ENCODE measurements at places on chromosomes 3 and 15. TPM values are rescaled to one million over a fixed set of nuclear protein-coding genes. Genes with fewer than 3 reads are reported as not detected.
A peak's percentile ranks its signal among the peaks of the same experiment; 100 is the strongest.

- no peaks in the 10 kb centered on the region for H3K36me3 ChIP-seq
- no peaks in the 10 kb centered on the region for H3K4me1 ChIP-seq
- H3K27me3 ChIP-seq = no peaks in the 10 kb centered on the region
- no peak for DNase-seq
- H3K27ac ChIP-seq = no peak overlapping the region
Observed at GRCh38 chr15:48121849-48122248, 1.1 kb downstream of the SLC24A5 start.

- no peaks in the 10 kb centered on the region for H3K27me3 ChIP-seq
- peaks cover 4% of the 10 kb centered on the region for H3K4me1 ChIP-seq
- H3K4me3 ChIP-seq = no peak overlapping the region
- no peaks in the 10 kb centered on the region for H3K36me3 ChIP-seq
Observed at GRCh38 chr15:62584301-62585235, 419.5 kb upstream of the C2CD4B start.

DNA sequence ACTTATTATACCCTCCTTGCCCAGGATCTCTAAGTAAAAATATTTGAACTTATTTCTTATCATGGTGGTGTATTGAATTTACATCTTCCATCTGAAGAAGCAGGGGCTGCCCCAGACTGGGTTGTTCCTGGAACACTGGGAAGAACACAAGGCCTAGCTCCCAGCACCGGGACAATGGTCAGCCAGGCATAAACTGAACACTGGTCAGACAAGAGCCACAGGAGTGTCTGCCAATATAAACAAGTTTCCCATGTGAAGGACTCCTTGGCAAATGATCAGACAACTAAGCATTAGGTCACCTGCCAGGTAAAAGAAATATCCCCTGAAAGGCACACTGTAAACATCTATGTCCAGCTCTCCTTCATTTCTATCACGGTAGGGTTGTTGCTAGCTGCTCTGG, 172.4 kb downstream of the ATP8B4 start:
- no peaks in the 10 kb centered on the region for H3K36me3 ChIP-seq
- no peak overlapping the region for H3K27ac ChIP-seq
- H3K4me1 ChIP-seq = no peaks in the 10 kb centered on the region
- H3K4me3 ChIP-seq = no peak overlapping the region
- no peak for DNase-seq

DNA sequence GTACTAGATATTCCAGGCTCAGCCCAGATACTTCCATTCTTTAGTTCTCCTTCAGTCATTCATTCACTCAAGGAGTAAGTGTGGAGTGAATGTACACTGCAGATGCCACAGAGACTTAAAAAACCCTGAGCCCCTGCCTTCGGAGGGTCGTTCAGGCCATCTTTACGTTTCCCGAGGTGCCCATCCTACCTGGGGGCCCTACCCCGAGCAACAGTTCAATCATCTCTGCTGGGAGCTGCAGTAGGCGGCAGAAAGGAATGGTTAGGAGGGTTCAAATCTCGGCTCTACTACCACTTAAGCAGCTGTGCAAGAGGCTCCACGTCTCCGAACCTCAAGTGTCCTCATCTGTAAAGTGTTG, 613 bp downstream of the SEC13 start:
- peaks cover under 1% of the 10 kb centered on the region for H3K27me3 ChIP-seq
- DNase-seq = no peak
- H3K36me3 ChIP-seq = peaks cover 35% of the 10 kb centered on the region

GRCh38 chr3:128805772-128806171, 73.6 kb upstream of the ACAD9 start:
- H3K4me3 ChIP-seq = no peak overlapping the region
- H3K4me1 ChIP-seq = peaks cover 16% of the 10 kb centered on the region
- H3K27ac ChIP-seq = peak overlapping the region; percentile 36
- DNase-seq = peak; percentile 16
- H3K36me3 ChIP-seq = peaks cover 19% of the 10 kb centered on the region
- no peaks in the 10 kb centered on the region for H3K27me3 ChIP-seq

DNA sequence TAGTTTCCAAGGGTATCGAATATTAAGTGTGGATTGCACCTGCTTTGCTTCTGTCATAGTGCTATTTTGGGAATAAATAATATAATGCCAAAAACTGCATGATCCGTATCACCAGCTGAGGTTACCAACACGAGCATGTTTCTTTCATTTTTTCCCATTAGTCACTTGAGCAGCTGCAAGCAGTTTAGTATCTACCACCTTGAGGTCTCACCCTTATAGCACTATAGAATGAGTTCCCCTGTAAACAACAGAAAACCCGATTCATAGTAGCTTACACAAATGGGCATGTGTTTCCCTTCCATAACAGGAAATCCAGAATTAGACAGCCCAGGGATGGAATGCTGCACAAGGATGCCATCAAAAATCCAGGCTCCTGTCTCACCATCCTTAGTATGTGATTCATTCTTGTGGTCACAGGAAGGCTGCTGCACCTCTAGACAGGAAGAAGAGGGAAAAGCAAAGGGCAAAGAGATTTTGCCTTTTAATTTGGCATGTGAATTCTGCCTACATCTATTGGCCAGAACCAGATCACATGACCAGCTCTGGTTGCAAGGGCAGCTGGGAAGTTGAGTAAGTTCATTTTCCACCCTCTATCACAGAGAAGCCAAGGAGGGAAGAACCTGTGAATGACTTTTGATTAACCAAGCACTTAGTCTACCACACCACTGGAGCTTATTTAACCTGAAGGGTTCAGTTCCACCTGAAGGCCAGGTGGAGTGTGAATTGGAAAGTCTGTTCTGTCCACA, 91.3 kb upstream of the SLC25A36 start:
- H3K4me1 ChIP-seq = no peaks in the 10 kb centered on the region
- H3K27me3 ChIP-seq = no peaks in the 10 kb centered on the region
- H3K4me3 ChIP-seq = no peak overlapping the region

DNA sequence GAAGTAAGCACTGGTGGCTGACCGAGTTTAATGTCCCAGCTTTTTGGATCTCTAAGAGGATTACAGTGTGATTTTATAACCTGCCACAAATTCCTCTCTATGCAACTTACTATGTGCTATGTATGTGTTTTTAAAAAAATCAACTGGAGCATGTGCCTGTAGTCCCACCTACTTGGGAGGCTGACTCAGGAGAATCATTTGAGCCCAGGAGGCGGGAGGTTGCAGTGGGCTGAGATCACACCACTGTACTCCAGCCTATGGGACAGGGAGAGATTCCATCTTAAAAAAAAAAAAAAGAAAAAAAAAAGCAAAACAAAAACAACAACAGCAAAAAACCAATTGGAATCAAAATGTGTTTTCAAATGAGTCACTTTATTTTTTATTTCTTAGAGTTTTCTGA, 29.6 kb downstream of the DUT start:
- no peaks in the 10 kb centered on the region for H3K36me3 ChIP-seq
- no peaks in the 10 kb centered on the region for H3K27me3 ChIP-seq
- H3K4me1 ChIP-seq = peaks cover 10% of the 10 kb centered on the region
- peak; percentile 31 for DNase-seq

FBXO22 gene
- 76.5 TPM for total RNA-seq

C3orf33 gene
- 2.4 TPM for total RNA-seq

CCR4 gene
- not detected for total RNA-seq

EXD1 gene
- total RNA-seq = not detected
